Tibial nerve (tissue), 4 donors: ENCODE measurements at places on chromosomes 7 and 10. TPM values are rescaled to one million over a fixed set of nuclear protein-coding genes. Genes with fewer than 3 reads are reported as not detected.

- H3K27me3 ChIP-seq = no peaks in the 10 kb centered on the region
- no peaks in the 10 kb centered on the region for H3K36me3 ChIP-seq
- no peak overlapping the region for H3K27ac ChIP-seq
- H3K4me1 ChIP-seq = no peaks in the 10 kb centered on the region
- DNase-seq = no peak
These were observed 110.3 kb downstream of the TRRAP start for GRCh38 chr7:98988641-98989040.

ALDH18A1 gene
- 21.6 TPM for total RNA-seq

GRCh38 chr7:44307301-44307900 is 18.0 kb downstream of the CAMK2B start:
- no peaks in the 10 kb centered on the region for H3K4me1 ChIP-seq
- H3K4me3 ChIP-seq = no peak overlapping the region
- peaks cover 7% of the 10 kb centered on the region for H3K27me3 ChIP-seq
- H3K27ac ChIP-seq = peak overlapping the region; percentile 86

DNA sequence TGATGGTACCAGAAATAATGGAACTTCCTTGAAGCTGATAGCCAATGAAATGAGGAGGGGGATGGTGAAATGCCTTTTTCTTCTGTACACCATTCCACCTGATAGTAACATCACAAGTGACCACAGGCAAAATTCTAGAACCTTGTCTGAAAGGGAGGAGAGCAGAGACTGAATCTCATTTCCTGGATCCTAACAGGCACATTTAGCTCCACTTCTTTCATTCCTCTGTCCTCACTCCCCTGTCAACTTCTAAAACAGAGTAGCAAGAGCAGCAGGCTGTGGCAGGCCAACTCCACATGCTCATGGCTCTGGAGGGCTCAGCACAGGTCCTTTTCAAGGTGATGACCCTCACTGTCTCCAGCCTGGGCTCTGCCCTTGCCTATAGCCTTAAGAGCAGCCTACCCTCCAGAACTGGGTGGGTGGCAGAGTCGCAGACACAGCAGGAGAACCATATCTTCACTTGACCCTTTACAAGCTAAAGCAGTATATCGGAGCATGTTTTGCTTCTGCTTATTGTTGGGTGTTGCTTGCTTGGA is at the start of gene LRRC18:
Gene LRRC18 (minus strand): TSS at position 51 of the 536 bp plus-strand sequence. CDS start 25,685 bp downstream, outside the sequence.
- no peaks in the 10 kb centered on the region for H3K27me3 ChIP-seq
- H3K36me3 ChIP-seq = no peaks in the 10 kb centered on the region
- no peaks in the 10 kb centered on the region for H3K4me1 ChIP-seq

DNA sequence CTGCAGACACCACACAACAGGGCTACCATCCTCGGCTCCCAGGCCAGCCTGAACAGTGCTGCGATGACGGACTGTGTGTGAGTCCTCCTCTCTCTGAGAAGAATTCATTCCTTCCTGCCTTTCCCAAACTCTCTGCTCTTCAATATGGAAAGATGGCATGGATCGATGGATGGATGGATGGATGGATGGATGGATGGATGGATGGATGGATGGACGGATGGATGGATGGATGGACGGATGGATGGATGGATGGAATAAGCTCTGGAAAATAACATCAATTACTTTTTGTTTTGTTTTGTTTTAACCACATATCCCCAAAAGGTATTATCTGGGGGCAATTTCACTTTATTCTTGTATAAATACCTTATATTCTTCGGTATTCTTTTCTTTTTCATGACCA is 151.9 kb downstream of the AKR1D1 start:
- no peak overlapping the region for H3K4me3 ChIP-seq
- no peak overlapping the region for H3K27ac ChIP-seq
- no peaks in the 10 kb centered on the region for H3K36me3 ChIP-seq

DNA sequence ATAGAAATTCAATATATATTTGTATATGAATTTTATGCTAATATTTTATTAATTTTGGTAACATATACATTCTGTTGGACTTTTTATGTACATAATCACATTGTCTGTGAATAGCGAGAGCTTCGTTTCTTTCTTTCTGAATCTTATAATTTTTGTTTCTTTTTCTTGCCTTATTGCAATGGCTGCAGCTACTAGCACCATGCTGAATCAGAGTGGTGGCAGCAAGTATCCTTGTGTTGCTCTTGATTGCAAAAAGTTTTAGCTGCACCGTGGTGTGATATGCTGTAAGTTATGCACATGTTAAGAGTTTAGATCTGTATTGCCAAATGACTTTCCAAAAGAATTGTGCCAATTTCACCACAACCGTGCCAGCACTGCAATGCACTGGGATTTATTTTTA is 32.6 kb downstream of the ELFN1 start:
- H3K4me1 ChIP-seq = no peaks in the 10 kb centered on the region
- no peak overlapping the region for H3K27ac ChIP-seq
- H3K27me3 ChIP-seq = no peaks in the 10 kb centered on the region
- no peaks in the 10 kb centered on the region for H3K36me3 ChIP-seq
- DNase-seq = no peak

- peaks cover 3% of the 10 kb centered on the region for H3K4me1 ChIP-seq
- H3K27ac ChIP-seq = no peak overlapping the region
- no peaks in the 10 kb centered on the region for H3K36me3 ChIP-seq
- no peak overlapping the region for H3K4me3 ChIP-seq
These were observed 6.2 kb upstream of the TSPAN15 start for GRCh38 chr10:69445041-69445440.

HMX3 gene
- total RNA-seq = not detected

DNA sequence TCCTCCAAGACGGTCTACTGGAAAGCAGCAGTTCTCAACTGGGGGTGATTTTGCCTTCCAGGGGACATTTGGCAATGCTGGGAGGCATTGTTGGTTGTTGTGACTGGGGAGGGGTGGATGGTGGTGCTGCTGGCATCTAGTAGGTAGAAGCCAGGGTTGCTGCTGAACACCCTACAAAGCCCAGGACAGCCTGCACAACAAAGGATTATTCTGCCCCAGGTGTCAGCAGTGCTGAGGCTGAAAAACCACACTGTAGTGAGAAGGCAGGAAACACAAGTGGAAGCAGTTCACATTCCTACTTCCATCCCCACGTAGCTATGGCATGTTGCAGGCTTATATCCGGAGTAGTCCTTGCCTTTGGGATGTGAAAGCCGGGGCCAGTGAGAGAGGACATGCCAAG is 86.9 kb downstream of the AOAH start:
- H3K4me1 ChIP-seq = no peaks in the 10 kb centered on the region
- no peak overlapping the region for H3K27ac ChIP-seq
- no peaks in the 10 kb centered on the region for H3K27me3 ChIP-seq
- no peak overlapping the region for H3K4me3 ChIP-seq

DNA sequence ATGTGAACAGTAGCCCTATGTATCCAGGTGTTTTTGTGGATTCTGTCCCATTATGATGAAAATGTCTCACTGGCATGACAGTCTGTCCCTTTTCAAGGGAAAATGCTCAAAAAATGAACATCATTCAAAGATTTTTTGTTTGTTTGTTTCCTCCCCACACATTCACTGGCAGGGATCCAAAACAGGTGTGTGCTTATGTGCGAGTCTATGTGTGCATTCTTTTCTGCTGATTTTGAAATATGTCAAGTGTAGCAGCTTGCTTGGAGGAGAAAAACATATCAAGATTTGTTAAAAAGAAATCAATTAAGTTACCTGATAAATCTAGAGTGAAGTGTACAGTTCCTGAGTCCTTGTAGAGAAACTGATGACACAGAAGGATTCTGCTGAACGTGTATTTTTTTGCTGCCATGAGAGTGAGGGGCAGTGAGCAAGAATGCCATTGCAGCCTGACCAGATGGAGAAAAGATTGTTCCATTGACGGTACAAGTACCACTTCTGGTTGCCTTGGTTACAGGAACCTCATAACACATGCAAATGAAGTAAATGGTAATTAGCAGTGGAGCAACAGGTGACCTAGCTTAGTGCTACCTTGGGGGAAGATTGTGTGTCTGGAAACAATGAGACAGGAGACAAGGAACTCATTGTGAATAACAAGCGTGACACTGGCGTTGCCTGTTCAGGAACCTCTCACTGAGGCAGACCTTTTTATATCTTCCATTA is 277.4 kb upstream of the PHYHIPL start:
- no peak for DNase-seq
- no peaks in the 10 kb centered on the region for H3K36me3 ChIP-seq

DNA sequence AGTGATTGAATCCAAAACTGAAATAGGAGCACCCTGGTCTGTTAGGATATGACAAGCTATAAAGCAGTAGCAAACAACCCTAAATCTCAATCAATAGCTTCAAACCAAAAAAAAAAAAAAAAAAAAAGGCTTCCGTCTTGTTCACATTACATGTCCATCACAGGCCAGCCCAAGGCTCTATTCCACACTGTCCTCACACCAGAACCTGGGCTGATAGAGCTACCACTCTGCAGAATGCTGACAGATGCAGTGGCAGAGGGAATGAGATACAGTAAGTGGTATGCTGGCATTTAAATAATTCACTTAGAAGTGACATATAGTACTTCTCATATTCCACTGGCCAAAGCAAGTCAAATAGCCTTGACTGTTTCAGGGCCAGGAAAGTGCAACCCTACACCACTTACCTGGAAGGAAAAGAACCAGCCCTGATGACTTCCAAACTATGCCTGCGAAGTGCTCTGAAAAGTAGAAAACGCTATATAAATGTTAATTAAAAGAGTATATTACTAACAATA is 5.8 kb downstream of the CDCA7L start:
- no peak overlapping the region for H3K4me3 ChIP-seq
- no peak for DNase-seq
- no peaks in the 10 kb centered on the region for H3K27me3 ChIP-seq
- H3K4me1 ChIP-seq = no peaks in the 10 kb centered on the region

DNA sequence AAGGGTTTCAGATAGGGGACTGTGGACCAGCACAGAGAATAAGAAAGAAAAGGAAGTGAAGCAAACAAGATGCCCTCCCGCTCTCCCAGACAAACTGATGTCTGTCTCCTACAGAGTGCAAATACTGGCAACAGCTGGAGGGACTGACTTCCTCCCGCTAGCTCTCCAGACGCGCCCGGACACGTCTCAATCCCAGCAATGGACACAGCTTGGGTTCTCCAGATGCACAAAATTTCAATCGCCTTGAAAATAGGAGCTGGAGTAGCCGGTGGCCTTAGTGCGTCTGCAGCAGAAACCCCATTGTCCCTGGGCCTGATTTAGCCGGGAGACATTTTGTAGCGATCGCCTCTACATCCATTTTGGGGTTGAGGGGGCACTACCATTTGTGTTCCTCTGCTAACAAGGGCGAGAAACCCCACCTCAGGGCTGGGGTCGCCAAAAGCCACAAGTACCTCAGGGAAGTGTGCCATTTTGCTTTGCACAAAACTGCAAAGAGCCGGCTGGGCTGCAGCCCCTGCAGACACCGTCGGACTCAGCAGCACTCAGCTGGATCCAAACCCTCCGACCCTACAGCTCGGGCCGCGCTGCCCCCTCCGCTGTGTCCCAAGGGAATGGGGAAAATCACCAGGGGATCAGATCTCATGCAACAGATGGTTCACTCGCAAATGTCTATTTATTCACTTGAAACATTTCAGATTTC is 5.9 kb downstream of the CPA2 start:
- peak overlapping the region; percentile 22 for H3K4me3 ChIP-seq
- no peak for DNase-seq
- H3K36me3 ChIP-seq = no peaks in the 10 kb centered on the region
- no peaks in the 10 kb centered on the region for H3K4me1 ChIP-seq
- H3K27ac ChIP-seq = no peak overlapping the region
- H3K27me3 ChIP-seq = no peaks in the 10 kb centered on the region

NKX2-3 gene
- total RNA-seq = not detected

DNA sequence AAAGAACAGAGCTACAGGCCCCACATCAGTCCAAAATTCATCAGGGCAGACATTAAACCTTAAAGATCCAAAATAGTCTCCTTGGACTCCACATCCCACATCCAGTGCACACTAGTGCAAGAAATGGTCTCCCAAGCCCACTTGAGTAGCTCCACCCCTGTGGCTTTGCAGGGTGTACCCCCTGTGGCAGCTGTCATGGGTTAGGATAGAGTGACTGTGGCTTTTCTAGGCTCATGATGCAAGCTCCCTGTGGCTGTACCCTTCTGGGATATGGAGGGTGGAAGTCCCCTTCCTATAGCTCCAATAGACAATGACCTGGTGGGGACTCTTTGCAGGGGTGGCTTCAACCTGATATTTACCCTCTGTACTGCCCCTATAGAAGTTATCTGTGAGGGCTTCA is 128.8 kb upstream of the DKK1 start:
- no peaks in the 10 kb centered on the region for H3K4me1 ChIP-seq
- no peak overlapping the region for H3K27ac ChIP-seq
- no peaks in the 10 kb centered on the region for H3K36me3 ChIP-seq
- DNase-seq = no peak
- H3K27me3 ChIP-seq = no peaks in the 10 kb centered on the region

DNA sequence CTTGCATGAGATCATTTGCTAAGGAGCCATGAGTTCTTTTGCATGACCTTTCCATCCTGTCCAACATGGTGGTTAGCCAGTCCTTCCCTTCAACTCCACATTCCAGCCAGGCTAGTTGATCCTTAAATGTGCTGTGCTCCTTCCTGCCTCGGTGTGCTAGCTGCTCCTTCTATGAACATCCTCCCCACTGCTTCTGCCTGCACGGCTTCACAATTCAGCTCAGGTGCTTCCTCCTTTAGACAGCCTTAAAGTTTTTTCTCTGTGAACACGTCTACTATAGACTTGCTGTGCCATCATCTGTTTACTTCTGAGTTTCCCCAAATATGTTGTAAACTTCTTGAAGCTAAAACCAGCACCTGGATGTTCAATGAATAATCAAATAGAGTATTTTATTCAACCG is 95.5 kb downstream of the OTUD1 start:
- H3K4me3 ChIP-seq = no peak overlapping the region
- no peak overlapping the region for H3K27ac ChIP-seq
- H3K36me3 ChIP-seq = no peaks in the 10 kb centered on the region
- DNase-seq = no peak
- H3K4me1 ChIP-seq = no peaks in the 10 kb centered on the region

GRCh38 chr10:115525141-115525540 is 432.0 kb downstream of the ATRNL1 start:
- no peaks in the 10 kb centered on the region for H3K27me3 ChIP-seq
- no peak for DNase-seq
- no peak overlapping the region for H3K27ac ChIP-seq
- no peak overlapping the region for H3K4me3 ChIP-seq
- no peaks in the 10 kb centered on the region for H3K36me3 ChIP-seq

DNA sequence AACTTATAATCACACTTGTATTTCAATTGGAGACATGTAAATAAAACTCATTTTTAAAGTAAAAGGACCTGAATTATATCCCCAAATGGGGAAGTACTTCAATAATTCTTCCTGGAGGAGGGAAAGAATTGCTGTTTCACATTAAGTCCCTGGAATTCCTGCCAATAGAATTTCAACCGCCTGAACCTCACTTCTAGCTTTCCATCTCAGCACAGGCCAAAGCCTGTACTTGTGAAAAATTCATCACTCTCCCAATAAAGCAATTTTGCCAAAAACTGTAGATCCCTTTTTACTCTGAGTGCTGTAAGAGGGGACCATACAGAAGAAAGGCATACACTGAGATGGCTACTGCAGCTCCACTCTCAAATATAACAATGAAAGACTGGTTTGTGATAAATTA is 54.8 kb downstream of the CADPS2 start:
- H3K27me3 ChIP-seq = no peaks in the 10 kb centered on the region
- H3K36me3 ChIP-seq = no peaks in the 10 kb centered on the region
- no peak for DNase-seq
- no peak overlapping the region for H3K4me3 ChIP-seq

CABCOCO1 gene
- total RNA-seq = not detected

GRCh38 chr10:114723361-114723760 is 65.3 kb upstream of the ABLIM1 start:
- H3K4me1 ChIP-seq = no peaks in the 10 kb centered on the region
- no peak for DNase-seq
- H3K27me3 ChIP-seq = no peaks in the 10 kb centered on the region
- no peaks in the 10 kb centered on the region for H3K36me3 ChIP-seq
- no peak overlapping the region for H3K4me3 ChIP-seq
- no peak overlapping the region for H3K27ac ChIP-seq
